ELF-1 (cell line): ENCODE measurements at places on chromosomes 12 and 14.
A peak's percentile ranks its signal among the peaks of the same experiment; 100 is the strongest.

DNA sequence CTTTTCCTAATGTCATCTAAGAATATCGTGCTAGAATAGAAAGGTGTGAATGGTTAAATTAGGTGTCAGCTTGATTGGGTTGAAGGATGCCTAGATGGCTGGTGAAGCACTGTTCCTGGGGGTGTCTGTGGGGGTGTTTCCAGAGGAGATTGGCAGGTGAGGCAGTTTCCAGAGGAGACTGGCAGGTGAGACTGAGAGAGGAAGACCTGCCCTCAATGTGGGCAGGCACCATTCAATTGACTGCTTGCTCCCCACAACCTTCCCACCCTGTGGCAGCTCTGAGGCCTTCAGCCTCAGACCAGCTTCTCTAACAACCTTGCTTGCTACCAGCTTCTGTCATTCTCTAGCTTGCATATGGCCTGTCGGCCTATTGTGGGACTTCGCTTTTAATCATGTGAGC lies 9.2 kb downstream of the RNASE9 start:
- no peak for DNase-seq

DNA sequence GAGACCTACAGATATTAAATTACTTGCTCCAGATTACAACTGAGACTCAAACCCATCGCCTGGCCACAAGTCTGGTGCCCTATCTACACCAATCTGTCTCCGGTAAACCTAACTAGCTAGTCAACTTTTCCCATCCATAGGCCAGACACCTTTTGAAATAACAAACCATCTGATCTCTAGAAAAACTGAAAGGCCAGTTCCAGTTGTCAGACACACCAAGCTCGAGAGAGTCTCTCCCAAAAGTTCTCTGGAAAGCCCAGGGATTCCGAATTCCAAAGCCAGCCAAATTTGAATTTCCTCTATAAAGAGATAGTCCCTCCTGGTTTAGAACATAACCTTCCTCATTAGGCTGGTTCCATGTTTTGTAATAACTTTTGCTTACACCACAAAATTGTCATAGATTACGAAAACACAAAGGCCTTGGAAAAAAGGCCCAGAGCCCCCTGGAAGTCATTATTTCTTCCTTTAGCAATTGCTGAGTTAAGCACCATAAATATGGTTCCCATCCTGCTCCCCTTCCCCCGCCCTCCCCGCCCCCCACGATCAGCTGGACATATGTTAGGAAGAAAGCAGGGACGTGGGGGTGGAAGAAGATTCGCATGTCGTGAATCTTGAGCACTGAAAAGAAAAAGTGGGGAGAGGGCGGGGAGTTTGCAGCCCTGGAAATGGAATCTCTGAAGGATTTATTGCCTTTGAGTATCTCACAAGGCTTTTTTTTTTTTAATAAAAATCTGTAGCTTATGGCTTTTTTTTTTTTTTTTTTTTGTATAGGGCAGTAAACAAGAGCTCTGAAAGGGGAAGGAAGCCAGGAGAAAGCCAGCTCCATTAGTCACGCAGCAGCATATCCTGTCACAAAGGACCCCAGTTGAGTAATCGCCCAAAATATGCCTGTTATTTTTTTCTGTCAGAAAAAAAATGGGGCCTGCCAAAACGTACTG lies 110.4 kb downstream of the ZFP36L1 start:
- DNase-seq: no peak

DNA sequence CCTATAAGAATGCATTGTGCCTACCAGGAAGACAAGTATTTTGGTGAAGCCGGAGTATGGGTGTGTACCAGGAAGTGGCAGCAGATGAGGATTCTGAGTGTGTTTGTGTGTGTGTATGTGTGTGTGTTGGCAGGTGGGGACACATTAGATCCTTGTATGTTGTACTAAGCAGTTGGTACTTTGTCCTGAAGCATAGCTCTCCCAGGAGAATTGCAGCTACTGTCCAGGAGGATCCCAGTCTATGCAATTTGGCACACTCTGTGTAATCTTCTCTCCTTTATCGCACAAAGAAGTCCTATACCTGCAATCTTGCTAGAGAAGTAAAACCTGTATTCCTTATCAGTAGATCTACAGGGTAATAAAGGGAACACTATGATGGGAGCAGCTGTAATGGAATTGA lies 276.5 kb downstream of the PAWR start:
- DNase-seq: peak; percentile 8

DNA sequence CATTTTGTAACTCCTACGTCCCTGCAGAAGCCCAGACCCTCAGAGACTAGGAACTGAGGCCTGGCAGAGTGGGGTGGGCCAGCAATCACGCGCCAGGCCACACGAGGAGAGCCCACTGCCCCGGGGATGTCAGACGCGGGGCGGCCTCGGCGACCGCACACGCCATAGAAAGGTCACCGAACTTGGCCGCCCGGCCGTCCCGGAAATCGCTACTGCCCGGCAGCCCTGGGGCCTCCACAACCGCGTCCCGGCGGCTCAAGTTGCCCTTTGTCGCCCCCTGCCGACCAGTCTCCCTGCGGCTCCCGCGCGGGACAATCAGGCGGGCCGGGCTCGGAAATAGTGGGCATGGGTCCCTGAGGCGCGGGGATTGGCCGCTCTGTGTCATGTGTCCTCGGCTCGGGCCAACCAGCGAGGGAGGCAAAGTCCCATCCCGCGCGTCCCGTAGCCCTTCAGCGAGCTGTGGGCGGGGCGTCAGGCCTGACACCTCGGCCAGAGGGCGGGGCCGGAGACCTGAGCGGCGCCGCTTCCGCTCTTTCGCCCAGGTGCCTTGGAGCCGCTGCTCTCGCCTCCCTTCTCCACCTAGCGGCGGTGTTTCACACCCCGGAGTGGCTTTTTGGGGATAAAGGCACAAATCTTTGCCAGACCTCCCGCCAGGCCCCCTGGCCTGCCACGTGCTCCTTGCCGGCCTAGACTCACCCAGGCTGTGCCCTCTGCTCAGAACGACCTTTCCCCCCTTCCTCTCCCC lies 33.4 kb upstream of the DEGS2 start:
- peak; percentile 100 for DNase-seq

DNA sequence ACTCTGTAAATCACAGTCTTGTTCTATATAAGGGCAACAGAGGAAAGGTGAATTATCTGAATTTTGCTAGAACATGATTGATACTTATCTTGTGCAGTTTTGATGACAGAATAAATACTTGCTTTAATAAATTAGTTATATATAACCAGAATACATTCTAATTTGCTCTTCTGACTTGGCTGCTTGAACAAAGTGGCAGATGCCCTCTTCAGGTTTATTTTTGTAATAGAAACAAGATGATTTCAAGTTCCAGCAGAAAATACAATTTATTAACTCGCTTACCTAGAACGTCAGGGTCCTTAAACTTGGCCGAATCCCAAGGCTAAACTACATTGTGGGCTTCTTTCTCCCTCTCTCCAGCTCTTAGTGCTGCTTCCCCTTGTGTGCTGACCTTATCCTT lies 57.6 kb upstream of the SSTR1 start:
- DNase-seq: no peak

DNA sequence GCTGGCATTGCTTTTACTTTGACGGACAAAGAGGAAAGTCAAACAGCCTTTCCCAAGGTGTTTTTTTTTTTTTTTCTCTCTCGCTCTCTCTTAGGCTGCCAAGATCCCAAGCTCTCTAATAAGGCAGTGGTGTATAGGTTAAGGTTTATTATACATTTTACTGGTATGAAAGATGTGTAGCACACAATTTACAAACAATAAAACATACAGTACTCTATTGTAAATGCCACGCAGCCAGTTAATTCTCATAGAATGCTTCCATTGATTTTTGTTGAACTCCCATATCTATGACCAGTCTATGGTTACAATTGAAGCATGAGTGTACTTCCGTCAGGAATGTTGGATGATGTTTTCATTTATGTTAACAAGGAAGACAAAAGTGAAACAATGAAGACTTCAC lies 106.4 kb upstream of the GSC start:
- DNase-seq: no peak

DNA sequence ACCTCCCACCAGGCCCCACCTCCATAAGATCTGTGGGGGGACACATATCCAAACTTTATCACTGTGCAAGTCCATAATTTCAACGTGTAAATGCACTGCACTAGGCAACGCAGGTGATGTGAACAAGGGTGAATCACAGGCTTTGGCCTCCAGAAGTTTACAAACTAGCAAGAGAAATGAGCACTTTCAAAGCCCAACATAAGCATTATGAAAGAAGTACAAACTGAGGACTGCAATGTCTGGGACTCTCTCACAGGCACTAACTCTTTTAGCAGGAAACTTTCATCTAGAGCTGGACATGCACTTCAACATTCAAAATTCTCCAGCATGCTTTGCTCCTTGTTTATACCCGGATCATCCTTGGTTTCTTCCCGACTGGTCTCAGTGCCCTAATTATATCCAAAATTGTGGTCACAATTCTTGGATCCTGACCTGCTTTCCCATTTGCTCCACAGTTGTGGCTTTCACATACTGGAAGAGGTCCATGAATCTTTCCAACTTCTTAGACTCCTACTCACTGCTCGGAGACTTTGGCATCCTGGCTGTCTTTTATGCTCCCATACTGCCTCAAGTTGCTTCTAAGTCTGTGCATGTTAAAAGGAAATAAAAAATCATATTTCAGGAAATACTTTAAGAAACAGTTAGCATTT lies 44.9 kb upstream of the STRAP start:
- no peak for DNase-seq

GRCh38 chr14:102505000-102505619 lies 4.5 kb downstream of the ANKRD9 start:
- DNase-seq: no peak

DNA sequence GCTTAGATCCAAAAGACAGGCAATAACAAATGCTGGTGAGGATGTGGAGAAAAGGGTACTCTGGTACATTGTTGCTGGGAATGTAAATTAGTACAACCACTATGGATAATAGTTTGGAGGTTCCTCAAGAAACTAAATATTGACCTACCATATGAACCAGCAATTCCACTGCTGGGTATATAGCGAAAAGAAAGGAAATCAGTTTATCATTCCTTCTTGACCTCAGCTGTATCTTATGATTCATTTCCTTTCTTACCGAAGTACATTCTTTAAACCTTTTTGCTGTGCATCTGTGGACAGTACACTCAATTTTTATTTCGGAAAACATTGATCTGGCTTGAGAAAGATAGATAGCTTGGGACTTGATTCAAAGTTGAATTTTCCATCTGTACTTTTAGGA lies 183.2 kb upstream of the LRFN5 start:
- no peak for DNase-seq

DNA sequence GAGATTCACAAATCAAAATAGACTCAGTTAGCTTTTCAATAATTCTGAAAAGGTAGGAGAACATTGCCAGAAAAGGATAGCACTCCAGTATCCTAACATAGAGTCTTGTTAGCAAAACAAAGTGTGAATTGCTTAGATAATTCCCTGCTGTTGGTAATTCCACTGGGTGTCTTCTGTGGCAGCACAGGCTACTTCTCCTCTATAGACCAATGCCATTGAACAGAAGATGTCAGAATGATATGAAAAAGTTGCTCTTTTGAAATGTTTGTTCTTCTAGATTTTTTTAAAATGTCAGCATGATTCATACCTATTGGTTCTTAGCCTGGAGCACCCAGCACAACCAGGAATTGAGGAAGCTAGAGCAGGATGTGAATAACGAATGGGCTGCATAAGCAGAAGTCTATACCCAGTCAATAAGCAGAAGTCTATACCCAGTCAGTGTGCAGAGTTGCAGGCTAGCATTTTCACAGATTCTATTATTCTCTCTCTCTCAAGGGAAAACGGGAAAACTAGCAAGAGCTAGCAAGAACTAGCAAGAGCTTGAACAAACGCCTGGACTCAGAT lies 112.8 kb downstream of the SYT1 start:
- DNase-seq: no peak

GRCh38 chr12:108691998-108692808 lies 39.1 kb downstream of the CORO1C start:
- DNase-seq: peak; percentile 39

- no peak for DNase-seq
These were observed 15.0 kb downstream of the CEP170B start for GRCh38 chr14:104879983-104880565.

DNA sequence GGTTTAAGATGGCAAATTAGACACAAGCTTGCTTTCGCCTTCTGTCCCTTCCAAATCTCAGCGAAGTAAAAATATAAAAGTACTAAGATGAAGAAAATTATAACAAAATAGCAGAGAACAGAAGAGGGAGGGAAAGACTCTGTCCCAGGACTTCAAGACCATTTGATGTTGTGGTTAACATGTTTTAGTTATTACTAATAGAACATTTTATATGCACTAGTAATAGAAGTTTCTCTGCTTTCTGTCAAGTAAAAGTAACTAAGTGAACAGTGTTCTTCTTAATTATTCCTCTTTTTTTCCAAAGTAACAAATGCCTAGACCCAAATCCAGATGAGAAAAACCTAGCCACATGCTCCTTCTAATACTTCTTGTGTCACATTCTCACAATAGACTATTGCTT lies 85.1 kb upstream of the DAAM1 start:
- no peak for DNase-seq

GRCh38 chr14:101394374-101394773 lies 166.9 kb upstream of the DIO3 start:
- DNase-seq: no peak

GRCh38 chr14:62030387-62030786 lies 268.2 kb downstream of the SNAPC1 start:
- no peak for DNase-seq

DNA sequence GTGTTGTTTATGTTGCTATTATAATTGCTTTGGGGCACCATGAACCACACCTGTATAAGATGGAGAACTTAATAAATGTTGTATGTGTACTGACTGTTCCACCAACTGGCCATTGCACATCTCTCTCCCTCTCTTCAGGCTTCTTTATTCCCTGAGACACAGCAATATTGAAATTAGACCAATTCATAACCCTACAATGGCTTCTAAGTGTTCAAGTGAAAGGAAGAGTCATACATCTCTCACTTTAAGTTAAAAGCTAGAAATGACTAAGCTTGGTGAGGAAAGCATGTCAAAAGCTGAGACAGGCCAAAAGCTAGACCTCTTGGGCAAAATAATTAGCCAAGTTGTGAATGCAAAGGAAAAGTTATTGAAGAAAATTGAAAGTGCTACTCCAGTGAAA lies 373.3 kb downstream of the RGS6 start:
- no peak for DNase-seq

DNA sequence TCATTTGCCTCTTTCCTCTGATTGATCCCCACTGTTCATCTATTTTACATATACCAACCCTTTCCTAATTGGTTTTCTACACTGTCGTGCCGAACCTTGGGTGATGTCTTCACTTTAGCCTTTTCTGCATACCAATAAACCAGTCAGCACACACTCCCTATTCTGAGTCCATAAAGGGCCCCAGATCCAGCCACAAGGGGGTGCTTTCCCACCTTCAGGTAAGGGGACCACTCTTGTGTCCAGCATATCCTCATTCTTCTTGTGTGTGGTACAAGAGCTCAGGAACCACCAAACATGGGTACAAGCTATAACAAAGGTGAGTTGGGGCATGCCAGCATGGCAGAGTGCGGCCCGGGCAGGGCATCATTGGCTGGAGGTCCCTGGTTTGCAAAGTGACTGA lies 859.8 kb downstream of the FSCB start:
- DNase-seq: peak; percentile 4
